Stimulated activated CD8-positive, alpha-beta memory T cell treated with anti-CD3 and anti-CD28 coated beads, Interleukin-7, amount 100 ng/mL, for 48 hours (primary cell): ENCODE measurements at places on chromosomes 2 and 18.

GRCh38 chr2:38386377-38386776 is 9.3 kb upstream of the ATL2 start:
- DNase-seq = no peak

GRCh38 chr18:21843341-21843740 is 102.7 kb downstream of the MIB1 start:
- no peak for DNase-seq

DNA sequence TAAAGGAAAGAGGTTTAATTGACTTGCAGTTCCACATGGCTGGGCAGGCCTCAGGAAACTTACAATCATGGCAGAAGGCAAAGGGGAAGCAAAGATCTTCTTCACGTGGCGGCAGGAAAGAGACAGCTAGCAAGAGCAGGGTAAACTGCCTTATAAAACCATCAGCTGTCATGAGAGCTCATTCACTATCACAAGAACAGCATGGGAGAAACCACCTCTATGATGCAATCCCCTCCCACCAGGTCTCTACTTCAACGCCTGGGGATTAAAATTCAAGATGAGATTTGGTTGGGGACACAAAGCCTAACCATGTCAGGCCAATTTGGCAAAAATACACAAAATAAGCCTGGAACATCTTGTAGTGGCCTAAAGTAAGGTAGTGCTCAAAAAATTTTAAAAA is 152.6 kb downstream of the COL6A3 start:
- DNase-seq = no peak

DNA sequence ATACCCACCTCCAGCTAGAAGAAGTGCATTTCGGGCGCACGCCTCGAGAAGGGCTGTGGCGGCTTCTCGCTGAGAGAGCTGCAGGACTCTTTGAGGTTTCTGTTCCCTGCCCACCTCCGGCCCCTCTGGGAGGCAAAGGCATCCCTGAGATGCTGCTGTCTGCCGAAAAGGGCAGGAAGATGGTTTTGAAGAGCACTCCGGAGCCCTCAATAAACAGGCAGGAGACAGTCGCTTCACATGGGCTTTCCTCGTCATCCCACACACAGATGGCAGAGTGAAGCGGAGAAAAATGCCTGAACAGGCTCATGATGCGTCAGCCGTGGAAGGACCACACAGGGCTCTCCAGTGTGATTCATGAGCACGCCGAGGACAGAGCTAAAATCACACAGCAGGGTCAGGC is 25.4 kb upstream of the GLI2 start:
- DNase-seq = no peak

- no peak for DNase-seq
These were observed 8.6 kb downstream of the CABLES1 start for GRCh38 chr18:23143815-23144261.

DNA sequence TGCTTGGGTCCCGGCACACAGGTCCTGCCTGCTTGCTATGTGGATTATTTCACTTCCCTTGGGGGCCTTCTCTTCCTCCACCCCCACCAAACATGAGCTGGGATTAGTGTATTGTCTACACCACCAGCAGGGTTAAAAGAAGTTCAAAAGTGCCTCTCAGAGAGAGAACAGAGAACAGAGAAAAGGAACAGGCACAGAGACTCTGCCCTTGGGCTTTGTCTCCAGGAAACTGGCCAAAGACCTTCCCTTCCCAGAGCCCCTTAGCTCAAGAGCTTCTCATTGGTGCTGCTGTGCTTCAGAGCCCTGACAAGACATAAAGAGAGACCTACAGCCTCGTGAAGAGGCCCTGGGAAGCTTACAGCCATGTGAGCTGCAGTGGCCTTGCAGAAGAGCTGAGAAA is 7.1 kb upstream of the FIGLA start:
- DNase-seq = no peak

DNA sequence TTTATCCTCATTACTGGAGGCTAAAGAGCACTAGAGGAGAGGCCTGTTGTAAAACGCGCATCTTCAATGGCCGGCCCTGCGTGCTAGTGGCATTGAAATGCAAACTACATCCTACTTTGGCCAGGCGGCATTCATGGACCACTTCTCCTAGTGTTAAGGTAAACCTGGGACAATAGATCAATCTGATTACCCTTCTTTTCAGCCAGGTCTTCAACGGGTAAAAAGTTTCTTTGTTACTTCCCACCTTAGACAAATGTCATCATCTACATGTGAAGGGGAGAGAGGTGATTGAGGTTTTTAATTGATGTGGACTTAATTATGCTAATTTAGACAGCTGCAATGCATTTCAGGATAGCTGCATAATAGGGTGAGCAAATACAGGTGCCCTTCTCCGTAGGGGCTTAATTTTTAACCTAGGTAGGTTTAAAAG is 628.0 kb downstream of the ZEB2 start:
- DNase-seq = no peak

- no peak for DNase-seq
These were observed 35.0 kb downstream of the LCLAT1 start for GRCh38 chr2:30482011-30482410.

GRCh38 chr2:46462936-46463335 is 16.4 kb upstream of the TMEM247 start:
- no peak for DNase-seq

- DNase-seq = no peak
These were observed 221.6 kb downstream of the LPIN1 start for GRCh38 chr2:11967946-11968465.

DNA sequence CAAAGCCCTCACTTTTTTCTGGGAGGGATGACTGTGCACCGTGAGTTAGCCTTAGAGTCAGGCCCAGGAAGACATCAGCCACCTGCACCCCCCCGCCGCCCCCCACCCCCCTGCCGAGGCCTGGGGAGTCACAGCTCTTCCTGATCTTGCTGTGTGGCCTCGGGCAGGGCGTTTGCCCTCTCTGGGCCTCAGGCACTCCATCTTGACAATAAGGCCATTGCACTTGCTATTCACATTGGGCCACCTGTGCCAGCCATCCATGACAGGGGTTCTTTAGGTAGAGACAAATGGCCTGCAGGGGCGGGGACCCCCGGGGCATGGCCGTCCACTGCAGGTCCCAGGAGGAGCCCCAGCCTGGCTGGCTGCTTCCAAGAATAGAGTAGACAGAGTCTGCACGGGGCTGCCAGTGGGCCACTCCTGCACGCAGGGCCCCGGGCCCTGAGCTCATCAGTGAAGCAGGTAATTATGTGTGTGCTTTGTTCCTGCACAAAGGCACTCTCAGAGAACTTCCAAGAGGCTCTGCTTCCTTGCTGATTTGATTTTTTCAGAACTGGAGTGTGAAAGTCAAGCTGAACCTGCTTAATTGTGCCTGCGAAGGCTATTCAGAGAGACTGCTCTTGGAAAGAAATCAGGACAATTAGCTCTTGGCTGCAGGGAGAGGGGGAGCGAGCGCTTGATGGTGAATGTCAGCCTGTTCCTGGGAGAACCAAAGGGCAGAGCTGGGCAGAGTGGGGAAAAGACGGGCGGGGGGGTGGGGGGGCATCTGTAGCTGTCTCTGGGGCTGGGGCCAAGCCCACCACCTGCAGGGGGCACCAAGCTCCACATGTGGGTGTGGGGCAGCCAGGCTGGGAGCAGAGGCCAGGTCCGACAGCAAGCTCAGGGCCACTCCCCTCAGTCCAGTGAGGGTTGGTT is 40.3 kb downstream of the RRM2 start:
- no peak for DNase-seq

- DNase-seq = no peak
These were observed 76.5 kb upstream of the HS6ST1 start for GRCh38 chr2:128395196-128395595.

GRCh38 chr2:122163617-122164016 is 408.2 kb downstream of the TSN start:
- no peak for DNase-seq

- no peak for DNase-seq
These were observed 1.1 kb downstream of the CASP8 start for GRCh38 chr2:201261471-201261870.

GRCh38 chr2:218010984-218011652 is 8.3 kb upstream of the TNS1 start:
- DNase-seq = no peak

DNA sequence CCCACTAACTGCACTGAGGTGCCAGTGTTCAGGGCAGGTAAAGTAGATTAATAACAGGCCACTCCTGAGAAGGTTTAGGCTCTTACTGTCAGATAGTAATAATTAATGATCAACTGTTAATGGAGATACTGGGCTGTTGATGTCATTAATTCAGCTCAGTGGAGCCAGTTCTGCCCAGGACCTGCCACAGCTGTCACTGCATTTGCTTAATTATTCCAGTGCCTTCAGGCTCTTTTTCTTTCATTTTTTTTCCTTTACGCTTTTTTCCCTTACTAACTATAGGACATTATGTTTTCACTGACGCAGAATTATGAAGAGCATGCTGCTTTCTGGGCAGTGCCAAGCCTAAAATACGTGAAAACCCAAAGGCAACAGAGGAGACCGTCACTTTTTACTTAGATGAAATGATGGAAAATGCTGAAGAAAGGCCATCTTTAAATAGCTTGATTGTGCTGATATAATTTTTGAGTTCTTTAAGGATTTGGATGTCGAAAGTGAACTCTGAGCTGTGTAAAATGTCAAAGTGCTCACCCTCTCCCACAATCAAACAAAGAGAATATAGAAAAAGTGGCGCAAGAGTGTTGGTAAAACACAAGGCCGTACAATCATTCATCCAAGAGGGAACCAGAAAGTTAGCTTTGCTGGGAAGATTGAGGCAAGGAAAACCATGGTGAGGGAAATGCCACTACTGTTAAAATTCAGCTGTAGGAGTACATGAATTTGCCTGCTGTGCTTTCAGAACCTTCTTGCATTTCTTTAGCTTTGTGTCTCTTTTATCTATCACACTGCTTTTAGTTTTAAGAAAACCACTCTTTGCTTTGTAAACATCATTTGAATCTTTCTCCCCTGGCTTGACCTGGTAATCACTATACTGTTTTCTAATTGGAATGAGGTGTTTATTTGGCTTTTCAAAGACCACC is 192.0 kb upstream of the ZEB2 start:
- DNase-seq = no peak

DNA sequence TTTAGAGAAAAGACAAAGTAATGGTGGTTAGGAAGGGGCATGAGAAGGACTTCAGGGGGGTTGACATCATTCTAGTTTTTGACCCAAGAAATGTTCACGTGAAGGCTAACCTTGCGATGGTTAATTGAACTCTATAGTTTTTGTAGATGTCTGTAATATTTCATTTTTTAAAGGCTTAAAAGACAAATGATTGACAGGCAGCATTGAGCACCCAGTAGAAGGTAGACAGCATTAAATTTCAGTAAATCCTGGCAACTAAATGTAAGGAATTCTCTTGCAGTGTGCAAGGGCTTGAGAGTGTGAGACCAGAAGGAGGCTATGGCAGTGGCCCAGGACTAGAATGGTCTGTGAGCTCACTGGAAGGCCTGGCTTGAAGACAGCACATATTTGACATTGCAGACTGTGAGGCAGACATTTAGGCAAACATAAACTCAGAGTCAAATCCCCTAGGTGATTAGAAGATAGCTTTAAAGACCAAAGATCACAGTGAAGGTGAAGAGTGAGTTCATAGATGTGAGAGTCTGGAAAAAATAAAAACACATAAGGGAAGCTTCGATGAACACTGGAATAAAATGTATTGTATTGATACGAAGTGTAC is 100.1 kb upstream of the MAP4K4 start:
- no peak for DNase-seq

DNA sequence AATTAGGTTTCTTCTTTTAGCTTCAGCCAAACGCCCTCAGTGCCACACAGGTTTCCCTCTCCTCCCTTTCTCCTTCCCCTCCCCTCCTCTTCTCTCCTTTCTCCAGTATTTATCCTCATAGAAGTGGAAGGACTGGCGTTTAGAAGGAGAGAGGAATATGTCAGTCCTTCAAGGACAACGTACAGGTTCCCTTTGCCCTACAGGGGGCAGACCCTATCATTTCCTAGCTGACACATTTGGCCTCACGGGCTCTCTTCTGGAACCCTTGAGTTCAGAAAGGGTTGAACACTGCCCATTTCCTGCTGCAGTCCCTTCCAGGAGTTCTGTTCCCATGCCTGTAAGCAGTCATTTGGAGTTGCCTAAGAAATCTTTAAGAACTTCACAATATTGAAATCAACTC is 46.1 kb downstream of the CDCA7 start:
- DNase-seq = no peak

DNA sequence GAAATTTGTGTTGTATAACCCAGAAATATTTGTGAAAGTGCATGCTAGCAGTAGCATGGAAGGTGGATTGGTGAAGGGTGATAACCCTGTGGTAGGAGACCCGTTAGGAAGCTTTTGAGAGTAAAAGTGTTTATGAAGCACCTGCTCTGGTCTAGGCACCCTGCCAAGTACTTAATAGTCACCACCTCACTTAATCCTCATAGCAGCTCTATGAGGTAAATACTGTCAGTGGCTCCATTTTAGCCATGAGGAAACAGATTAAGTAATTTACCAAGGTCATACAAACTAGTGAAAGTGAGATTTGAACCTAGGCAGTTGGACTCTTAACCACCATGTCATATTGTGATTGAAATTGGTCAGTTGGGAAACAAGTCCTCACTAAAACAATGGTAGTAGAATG is 66.8 kb downstream of the TET3 start:
- DNase-seq = no peak

DNA sequence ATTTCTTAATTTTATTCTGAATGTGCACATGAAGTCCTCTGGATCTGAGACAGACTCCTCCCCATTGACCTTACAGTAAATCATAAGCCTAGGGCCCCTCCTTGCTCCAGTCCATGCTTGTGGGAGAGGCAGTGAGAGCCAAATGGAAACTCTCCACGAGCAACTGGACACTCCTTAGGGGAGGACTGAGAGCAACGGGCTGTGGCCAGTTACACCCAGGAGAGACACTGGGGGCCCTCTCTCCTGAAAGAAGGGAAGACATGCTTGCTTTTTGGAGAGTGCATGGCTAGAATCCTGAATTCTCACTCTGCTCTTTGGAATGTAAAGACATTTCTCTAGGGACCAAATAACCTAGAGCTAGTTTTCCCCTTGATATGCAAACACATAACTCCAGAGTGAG is 49.0 kb upstream of the BIN1 start:
- DNase-seq = no peak

DNA sequence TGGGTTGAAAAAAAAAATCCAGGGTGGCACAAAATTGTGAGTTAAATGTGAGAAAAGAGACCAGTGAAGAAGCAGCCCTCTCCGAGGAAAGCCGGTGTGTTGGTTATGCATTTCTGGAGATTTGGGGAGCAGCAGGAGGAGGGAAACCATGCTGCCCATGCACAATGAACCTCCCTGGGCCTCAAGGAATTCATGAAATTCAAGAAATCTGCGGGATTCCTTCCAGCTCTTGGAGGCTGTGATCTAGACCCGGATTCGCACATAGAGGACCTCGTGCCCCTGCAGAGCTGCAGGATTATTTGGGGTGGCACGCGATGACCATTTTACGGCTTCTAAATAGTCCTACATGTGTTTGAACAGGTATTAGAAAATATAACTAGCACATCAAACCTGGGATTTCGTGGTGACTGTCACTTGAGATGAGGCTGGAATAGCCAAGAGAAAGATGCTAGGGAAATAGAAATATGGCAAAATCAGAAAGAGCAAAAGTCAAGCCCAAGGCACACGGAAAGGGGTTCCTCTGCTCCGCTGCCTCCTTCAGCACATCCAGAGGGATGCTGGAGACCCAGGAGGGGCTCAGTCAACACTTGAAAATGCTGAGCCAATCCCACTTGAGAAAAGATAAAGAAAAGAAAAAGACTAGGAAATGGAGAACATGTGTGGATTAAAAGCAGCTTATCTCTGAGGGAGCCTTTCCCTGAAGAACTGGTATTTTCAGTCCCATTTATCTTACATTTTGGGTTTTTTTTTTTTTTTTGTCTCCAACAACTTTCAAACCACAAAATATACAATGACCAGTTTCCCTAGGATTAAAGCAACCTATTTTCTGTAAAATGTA is 22.0 kb downstream of the KCTD1 start:
- DNase-seq = no peak

- no peak for DNase-seq
These were observed 58.7 kb upstream of the SLC66A3 start for GRCh38 chr2:11096591-11096990.
